ENCODE measurements at places on chromosomes 2 and 18. TPM values are rescaled to one million over a fixed set of nuclear protein-coding genes. Genes with fewer than 3 reads are reported as not detected.

Gene INHBB
- not detected for total RNA-seq

Gene VWA3B
- total RNA-seq = not detected

Gene RAX
- total RNA-seq = not detected

Gene LAMA3
- total RNA-seq = not detected

Gene PLA2R1
- total RNA-seq = not detected

Gene C2orf49
- total RNA-seq = 29.3 TPM

Gene DAW1
- total RNA-seq = not detected

Gene GAREM2
- total RNA-seq = 1.8 TPM

Gene COL6A3
- 0.10 TPM for total RNA-seq

Gene NYAP2
- 0.15 TPM for total RNA-seq

Gene PJVK
- total RNA-seq = 7.9 TPM

Gene WDR75
- 51.2 TPM for total RNA-seq

Gene RAB17
- not detected for total RNA-seq

Gene CCBE1
- total RNA-seq = not detected

Gene FOXD4L1
- total RNA-seq = 0.81 TPM

Gene UGT1A5
- not detected for total RNA-seq

Gene SKOR2
- total RNA-seq = not detected

Gene PRKAG3
- not detected for total RNA-seq

Gene SDC1
- not detected for total RNA-seq

Gene RAPGEF4
- not detected for total RNA-seq

Gene RNF125
- total RNA-seq = 5.6 TPM

Gene GAL3ST2
- total RNA-seq = not detected

Gene ABCB11
- not detected for total RNA-seq

Gene RNU2-63P
- total RNA-seq = 8.9 TPM

Gene ASAP2
- total RNA-seq = not detected

Gene SALL3
- total RNA-seq = not detected

Gene CD8A
- 0.76 TPM for total RNA-seq

Gene TUBA4B
- total RNA-seq = not detected

Gene TRPM8
- total RNA-seq = not detected

Gene AGAP1
- not detected for total RNA-seq

Gene NAB1
- total RNA-seq = 31.9 TPM

Gene AKAIN1
- total RNA-seq = not detected

Gene TSPYL6
- total RNA-seq = not detected

Gene EGR4
- total RNA-seq = 0.30 TPM

Gene REG3A
- total RNA-seq = not detected

Gene GRHL1
- 0.76 TPM for total RNA-seq

Gene GKN2
- total RNA-seq = not detected

Gene TMEM163
- 6.2 TPM for total RNA-seq

Gene MTIF2
- total RNA-seq = 36.7 TPM

Gene DPP4
- total RNA-seq = 1.2 TPM

Gene AGXT
- total RNA-seq = not detected

Gene MOCOS
- total RNA-seq = 0.05 TPM

Gene POMC
- 3.4 TPM for total RNA-seq

Gene RTP5
- not detected for total RNA-seq

Gene MRPL44
- total RNA-seq = 26.7 TPM

Gene DSC3
- not detected for total RNA-seq

Gene SAP130
- total RNA-seq = 35.2 TPM

Gene NRBP1
- total RNA-seq = 115 TPM

Gene IL36B
- total RNA-seq = not detected
